ENCODE measurements at places on chromosomes 2 and 18.
A peak's percentile ranks its signal among the peaks of the same experiment; 100 is the strongest.

- no peak for DNase-seq
Observed at GRCh38 chr2:60641811-60642788, 88.6 kb upstream of the BCL11A start.

DNA sequence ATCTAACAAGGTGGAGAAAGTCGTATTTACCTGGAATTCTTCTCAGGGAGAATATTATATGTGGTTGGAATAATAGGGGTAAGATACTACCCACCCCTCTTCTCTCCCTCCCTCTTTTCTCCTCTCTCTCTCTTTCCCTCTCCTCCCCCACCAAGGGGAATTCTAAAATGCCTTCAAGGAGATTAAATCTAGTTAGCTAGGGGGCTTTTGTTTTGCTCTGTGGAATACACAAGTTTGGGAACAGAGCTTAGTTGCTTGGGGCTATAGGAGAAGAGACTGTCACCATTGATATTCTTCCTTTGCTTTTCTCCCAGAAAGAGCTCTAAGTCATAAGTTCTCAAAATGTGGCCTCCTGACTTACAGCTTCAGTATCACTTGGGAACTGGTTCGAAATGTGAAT, 34.5 kb downstream of the TAF1B start:
- no peak for DNase-seq

DNA sequence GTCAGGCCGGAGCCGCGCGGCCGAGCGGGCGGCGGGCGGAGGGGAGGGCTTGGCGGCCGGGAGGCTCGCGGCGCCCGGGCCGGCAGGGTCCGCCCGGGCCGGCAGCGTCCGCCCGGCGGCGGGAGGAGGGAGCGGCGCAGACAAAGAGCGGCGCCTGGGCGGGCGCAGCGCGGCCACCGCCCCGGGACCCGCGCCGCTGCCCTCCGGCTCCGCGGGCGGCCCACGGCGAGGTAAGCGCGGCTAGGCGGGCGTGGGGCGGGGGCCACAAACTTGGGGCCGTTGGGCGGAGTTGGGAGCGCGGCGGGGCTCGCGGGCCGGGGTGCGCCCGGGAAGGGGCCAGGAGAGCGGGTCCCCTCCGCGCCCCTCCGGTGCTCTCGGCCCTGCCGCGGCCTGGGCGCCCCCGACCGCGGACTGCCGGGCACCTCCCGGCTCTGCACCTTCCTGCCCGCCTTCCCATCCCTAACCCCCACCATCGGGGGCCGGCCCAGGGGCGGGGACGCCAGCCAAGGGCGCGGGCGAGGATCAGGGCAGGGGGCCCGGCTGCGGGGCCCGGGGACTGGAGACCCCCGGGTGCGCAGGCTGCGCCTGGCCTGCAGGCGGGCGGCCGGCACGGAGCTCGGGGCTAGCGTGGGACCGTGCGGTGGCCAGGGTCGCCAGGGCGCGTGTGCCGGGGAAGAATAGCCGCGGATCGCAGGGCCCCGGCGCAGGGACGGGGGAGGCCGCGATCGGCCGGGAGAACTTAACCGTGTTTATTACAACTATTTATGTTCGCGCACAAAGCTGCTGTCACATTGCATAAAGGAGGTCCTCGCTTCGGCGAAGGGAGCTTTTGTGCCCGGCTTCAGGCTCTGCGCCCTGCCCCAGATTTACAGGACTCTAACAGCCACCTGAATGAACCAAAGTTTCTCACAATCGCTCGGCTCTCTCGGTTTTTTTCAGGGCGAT, at the start of gene NCK2:
TSS of gene NCK2 (plus strand) at position 4 of the 945 bp plus-strand sequence. CDS start 110,152 bp downstream, outside the sequence.
- no peak for DNase-seq

GRCh38 chr2:147082850-147083522, 761.8 kb upstream of the ACVR2A start:
- DNase-seq, result no peak

DNA sequence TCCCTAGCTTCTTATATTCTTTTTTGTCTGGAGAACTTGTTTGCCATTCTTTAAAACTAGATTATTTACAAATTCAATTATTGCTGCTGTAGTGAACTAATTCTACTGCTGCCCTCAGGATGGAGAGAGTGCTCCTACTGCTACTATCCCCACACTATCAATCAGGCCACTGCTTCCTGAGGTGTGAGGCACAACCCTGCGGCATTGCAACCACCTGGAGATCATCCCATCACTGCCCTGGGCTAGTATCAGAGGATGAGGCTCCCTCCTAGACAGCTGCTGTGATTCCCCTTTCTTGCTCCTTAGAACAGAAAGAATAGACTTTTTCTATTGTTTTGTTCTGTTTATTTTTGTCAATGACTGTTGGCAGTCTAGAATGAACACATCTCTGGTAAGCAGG, 146.6 kb downstream of the CDH19 start:
- DNase-seq, result no peak

- no peak for DNase-seq
Observed at GRCh38 chr18:56402872-56403516, 235.4 kb downstream of the TXNL1 start.

DNA sequence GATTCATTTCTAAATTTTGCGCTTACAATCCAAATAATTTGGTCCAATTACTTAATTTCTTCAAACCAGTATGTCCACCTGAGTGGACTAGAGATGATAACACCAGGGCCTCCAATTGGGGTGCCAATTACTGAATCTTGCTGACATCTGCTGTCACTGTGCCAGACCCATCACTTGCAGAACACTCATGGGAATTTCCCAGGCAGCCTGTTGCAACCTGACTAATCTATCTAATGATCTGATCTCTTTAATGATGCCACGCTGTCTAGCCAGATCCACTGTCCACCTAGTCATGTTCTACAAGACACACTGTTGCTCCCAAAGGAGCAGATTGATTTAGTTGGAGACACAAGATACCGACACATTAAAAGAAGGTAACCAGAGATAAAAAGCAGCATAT, 11.8 kb upstream of the LRP1B start:
- DNase-seq, result no peak

DNA sequence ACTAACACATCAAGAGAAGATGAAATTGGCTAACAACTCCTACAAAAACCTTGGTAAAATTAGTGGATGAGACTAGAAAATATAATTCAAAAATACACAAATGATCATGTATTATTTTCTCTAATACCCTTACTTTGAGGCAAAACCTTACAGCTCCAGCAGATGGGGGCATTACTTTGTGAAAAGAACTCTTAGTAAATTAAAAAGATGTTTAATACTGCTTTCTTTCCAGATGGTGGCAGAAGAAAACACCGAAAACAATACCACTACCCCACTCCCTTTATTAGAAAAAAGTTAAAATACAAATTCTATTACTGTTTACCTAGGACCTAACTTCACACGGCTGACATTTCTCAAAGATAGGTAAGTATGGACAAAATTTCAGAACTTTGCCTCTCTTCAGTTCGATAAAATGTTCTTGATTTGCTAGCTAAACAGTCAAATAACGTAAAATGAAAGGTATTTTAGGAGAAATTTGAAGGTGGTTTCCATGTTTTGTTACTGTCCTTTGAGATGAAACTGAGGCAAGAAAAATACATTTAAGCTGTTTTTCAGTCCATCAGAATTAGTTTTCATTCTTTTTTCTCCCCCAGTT, 30.6 kb downstream of the ORC4 start:
- DNase-seq, result no peak

- DNase-seq, result no peak
Observed at GRCh38 chr18:56672981-56673380, 21.8 kb downstream of the WDR7 start.

DNA sequence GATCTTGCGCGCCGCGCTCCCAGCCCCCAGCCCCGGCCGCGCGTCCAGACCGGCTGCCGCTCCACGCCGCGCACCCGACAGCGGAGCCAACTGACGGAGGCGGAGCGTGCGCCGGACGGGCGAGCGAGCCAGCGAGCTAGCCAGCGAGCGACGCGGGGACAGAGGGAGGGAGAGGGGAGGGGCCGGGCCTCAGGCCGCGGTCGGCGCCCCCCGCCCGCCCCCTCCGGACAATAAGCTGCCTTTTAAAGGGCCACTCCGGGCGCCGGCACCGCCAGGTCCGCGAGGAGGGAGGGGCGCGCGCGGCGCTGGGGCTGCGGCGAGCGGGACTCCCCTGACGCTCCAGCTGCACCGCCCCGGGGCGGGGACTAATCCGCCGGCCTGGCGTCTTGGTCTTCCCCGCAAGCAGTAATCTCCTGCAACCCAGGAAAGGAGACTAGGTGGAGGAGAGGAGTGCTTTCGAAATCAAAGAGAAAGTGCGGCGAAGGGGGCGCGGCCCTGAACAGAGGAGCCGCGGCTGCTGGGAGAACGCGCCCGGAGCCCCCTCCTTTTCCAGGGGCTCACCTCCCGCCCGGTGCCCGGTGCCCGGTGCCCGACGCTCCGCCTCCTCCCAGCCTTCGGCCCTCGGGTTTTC, at the start of gene BIN1:
TSS of gene BIN1 (minus strand) at position 164 of the 631 bp plus-strand sequence. CDS start 211 bp downstream, outside the sequence.
- DNase-seq, result peak; percentile 70

GRCh38 chr2:208782097-208782496, 375.5 kb downstream of the PTH2R start:
- DNase-seq, result no peak

GRCh38 chr2:101714118-101714517, 16.6 kb downstream of the MAP4K4 start:
- DNase-seq, result no peak

DNA sequence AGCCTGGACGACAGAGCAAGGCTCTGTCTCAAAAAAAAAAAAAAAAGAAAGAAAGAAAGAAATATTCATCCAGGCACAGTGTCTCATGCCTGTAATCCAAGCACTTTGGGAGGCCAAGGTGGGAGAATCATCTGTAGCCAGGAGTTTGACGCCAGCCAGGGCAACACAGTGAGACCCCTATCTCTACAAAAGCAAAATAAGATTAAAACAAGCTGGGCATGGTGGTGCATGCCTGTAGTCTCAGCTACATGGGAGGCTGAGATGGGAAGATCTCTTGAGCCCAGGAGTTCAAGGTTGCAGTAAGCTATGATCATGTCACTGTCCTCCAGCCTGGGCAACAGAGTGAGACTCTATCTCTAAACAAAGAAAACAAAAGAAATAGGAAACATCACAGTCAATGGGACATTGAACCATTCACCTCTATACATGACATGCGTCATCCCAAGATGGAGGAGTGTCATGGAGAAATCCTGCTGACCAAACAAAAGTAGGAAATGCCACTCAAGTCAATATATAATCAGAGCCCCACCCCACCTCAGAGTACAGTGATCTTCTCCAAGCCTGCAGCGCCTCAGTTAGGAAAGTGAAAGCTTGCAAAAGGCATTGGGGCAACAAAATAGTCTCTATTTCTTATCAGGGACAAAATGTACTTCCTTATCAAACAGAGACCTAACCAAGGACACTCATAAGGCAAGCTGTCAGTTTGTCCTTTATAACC, 9.8 kb downstream of the FEV start:
- DNase-seq, result no peak

DNA sequence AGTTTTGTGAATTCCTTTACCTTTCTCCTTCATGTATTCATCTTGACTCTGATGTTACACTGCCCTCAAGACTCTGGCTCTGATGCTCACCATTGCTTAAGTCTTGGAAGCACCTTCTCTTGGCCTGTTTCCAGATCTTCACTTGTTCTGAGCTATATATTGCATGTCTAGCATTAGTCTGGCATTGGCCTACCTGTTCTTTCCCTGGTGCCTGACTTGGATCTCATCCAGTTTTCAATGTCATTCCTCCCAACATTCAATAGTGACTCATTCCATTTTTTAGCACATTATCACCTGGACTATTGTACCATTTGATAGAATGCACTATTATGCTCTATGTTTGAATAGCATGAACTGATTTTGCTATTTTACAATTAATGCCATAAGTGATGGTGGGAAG, 127.3 kb upstream of the NYAP2 start:
- no peak for DNase-seq

DNA sequence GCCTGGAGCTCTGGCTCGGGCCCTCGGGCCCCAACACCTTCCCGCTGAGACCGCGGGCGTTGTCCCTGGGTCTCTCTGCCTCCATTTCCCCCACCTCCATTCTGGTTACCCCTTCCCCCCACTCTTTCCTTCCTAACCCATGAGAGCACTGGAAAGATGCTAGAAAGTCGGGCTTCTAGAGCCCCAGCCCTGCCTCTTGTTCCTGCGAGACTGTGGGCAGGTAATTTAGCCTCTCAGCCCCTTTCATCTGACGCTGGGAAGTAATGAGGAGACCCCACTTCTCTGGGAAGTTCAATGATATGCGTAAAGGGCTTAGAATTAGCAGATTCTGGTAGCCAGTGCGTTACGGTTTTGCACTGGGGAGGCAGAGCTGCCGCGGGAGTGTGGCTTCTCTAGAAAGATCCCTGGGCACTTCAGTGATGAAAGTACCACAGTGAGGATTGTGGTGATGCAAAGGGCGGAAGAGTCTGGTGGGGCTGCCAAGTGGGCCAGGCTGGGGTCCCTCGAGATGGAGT, 16.2 kb upstream of the ECEL1 start:
- DNase-seq, result no peak

- DNase-seq, result no peak
Observed at GRCh38 chr18:49020621-49021021, 69.9 kb upstream of the SMAD7 start.

DNA sequence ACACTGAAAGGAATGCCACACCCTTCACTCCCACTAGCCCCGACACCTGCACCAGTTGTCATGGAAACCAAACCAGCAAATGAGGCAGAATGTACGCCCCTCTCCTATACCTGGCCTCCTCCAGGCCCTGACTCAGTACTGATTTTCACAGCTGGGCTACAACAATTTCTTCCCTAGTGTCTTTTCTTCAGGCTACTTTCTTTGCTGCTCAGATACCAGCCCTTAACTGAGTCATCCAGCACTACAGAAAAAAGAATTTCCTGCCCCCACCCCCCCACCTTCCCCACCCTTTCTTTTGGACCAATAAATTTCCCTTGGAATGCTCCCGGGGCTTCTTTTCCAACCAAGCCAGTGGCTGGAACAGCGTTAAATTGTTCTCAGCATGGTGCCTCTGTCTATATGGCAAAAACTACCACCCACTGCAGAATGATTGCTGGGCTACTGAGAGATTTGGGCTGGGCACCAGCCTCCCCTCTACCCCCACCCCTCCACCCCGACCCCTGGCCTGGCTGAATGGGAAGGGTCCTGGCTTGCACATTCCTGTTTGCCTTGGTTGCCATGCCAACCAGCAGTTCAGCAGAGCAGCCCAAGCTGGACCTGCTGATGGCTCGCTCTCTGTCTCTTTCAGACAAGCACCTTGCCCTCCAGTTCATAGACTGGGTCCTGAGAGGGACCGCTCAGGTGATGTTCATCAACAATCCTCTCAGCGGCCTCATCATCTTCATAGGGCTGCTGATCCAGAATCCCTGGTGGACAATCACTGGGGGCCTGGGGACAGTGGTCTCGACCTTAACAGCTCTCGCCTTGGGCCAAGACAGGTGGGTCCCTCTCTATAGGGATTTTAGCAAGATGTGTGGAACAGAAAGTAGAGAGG, 11.3 kb downstream of the SLC14A2 start:
- no peak for DNase-seq
